ENCODE measurements at places on chromosomes 12 and 14.

DNA sequence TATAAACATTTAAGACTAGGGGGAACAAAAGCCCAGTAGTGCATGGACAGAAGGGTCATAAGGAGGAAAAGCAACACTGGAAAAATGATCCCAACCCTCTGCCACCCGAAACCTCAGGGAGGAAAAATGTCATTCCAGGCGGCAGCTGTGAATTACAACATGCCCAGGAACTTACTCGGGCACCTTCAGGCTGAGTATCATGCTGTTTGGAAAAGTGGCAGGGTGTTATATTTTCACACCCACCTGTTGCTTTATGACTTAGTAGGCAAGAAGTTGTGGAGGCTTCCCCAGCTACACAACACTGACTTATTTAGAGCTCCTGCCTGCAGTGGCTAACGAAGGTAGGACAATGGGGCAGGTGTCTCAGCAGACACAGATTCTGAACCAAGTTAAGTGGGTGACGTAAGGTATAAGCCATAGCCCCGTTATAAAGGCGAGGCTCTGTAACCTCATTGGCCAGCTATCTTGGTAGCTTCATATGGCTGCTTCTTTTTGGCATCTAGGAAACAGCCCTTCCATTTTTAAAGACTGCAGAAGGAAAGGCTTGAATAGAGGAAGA lies 96.1 kb upstream of the IFNG-AS1 start:
- DNase-seq = no peak

DNA sequence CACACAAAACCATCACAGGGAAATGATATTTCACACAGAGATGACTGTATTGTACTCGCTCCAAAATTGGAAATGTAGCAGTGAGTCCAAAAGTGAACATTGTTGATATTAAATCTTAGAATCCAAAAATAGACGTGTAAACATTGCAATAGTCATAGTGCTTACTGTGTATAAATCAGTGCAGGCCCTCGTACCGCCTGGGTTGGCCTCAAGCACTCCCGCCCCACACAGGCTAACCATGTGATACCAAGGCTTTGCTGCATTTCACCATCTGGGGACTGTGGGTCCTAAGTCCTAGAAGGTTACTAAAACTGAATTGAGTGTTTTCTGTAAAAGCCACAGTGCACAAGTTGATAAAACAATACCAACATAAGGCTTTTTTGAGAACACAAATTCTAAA lies 107.3 kb downstream of the PPP2R5E start:
- no peak for DNase-seq

- no peak for DNase-seq
These were observed 13.2 kb downstream of the PLBD1 start for GRCh38 chr12:14554281-14555007.

DNA sequence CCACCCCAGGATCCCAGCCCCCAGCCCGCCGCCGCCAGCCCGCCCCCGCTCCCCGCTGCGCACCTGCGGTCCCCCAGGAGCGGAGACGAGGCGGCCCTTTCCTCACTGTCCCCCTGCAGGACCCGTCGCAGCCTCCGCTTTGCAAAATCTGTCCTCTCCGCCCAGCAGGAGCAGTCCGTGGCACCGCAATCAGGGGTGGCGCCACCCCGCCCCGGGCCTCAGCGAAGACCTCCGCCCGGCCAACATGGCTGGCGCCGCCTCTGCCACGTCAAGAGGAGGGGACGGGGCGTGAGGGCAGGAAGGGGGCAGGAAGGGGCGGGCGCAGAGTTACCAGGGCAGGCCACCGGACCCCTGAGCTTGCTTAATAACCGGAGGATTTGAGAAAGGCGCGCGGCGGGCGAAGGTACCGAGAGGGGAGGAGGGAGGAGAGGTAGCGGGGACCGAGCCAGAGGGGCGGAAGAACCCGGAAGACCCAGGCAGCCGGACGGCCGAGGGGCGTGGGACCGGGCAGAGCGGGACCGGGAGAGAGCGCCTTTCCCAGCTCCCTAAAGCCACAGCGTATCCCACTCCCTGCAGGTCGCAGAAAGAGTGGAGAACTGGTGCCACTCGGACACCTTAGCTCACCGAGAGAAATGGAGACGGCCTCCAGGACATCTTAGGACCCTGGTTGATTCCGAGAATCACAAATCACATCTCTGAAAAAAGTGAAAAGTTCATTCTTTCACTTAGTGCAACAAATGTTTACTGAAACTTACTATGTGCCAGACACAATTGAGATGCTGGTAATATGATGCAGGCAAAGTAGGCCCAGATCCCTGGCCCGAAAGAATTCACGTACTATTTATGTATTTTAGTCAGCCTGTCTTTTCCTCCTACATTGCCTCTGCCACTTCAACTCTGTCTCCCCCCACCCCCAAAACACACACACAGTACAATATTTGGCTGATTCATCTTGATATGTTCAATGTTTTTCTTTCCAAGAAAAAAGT lies at the start of gene SEC23A:
TSS of gene SEC23A (minus strand) at position 267 of the 989 bp plus-strand sequence. CDS start 7,117 bp downstream, outside the sequence.
- DNase-seq = peak; percentile 88

DNA sequence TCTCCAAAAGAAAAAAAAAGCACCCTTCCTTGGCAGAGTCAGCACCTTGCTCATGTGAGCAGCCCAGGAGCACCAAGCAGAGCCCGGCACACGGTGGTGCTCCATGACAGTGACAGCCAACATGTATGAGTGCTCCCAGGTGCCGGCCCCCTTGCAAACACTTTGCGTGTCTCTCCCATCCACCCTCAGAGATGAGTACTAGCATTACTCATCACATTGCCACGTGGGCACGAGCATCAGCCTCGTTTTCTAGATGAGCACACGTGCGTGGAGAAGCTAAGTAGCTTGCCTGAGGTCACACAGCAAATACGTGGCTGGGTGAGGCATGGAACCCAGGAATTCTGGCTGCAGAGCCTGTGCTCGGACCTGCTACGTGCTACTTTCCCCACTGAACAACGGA lies 177.9 kb upstream of the PRMT8 start:
- DNase-seq = peak; percentile 78

GRCh38 chr12:1391722-1392121 lies 202.7 kb downstream of the FBXL14 start:
- DNase-seq = peak; percentile 36

DNA sequence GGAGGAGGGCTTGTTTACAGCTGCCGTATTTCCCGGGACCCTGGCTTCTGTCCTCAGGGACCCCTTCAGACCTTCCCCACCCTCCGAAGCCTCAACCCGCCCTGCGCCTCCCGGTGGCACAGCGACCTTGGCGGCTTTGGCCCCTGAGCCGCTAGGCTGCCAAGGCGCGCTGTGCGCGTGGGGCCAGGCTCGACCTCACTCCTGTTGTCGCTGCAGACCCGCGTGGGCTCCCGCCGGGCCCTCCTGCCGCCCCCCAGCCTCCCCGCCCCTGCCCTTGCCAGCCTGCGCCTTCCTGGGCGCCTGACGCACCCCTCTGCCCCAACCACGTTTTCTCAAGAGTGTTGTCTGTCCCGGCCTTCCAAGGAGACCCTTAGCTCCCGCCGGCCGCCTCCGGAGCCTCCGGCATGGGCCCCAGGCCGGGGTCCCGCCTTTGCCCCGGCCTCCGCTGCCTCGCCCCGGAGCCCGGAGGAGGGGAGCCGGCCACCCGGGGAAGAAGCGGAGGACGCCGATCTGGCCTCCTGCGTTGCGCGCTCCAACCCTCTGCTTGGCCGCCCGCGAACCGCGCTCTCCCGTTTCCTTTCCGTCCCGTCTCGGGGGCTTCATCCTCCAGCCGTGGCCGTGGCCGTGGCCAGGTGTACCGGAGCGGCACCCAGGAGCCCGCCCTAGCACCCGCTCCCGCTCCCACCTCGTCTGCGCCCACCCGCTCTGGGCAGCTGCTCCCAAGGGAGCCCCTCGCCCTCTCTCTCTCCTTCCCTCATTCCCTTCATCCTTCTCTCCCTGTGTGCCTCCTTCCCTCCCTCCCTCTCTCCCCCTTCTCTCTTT lies 19.9 kb downstream of the PPP2R5C start:
- DNase-seq = peak; percentile 9

GRCh38 chr12:76450690-76451089 lies 102.5 kb upstream of the BBS10 start:
- peak; percentile 72 for DNase-seq

- DNase-seq = no peak
These were observed 105.0 kb downstream of the CMKLR1 start for GRCh38 chr12:108234158-108234557.

- no peak for DNase-seq
These were observed 174.6 kb upstream of the CLEC14A start for GRCh38 chr14:38430522-38430921.

GRCh38 chr14:45526715-45527549 lies 273.9 kb upstream of the MIS18BP1 start:
- DNase-seq = peak; percentile 44

DNA sequence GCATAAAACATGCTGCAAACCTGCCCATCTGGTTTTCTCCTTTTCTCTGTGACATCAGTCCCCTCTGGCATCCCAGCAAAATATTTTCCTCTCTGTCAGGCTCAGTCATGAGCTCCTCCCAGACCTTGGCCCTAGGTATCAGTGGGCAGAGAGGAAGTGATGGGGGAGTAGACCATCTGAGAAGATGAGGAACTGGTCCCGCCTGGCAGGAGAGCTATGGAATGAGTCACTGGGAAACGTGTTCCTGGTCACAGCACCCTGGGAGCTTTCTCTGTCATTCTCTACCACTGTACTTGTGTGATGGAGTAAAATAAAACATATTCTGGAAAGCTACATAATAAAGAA lies 5.0 kb upstream of the SRSF9 start:
- peak; percentile 84 for DNase-seq

- no peak for DNase-seq
These were observed 7.3 kb downstream of the GNG2 start for GRCh38 chr14:51867741-51868140.

GRCh38 chr14:103910262-103910935 lies 17.9 kb upstream of the TDRD9 start:
- DNase-seq = peak; percentile 89

DNA sequence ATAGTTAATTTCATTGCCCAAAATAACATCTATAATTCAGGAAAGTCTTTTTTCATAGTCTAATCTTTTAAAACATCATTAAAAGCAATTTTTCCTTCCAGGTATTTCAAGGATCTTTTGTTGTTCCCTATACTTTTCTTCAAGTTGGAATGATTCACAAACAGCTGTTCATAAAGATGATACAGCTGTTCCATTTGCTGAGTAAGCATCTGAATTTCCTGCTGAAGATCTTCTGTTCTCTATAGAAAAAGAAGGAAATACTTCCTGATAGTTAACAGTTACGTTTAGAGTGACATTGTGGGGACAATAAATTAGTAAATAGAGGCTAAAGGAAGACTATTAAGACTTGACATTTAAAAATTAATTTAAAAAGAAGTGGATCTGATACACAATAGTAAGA lies 30.3 kb upstream of the ESR2 start:
- no peak for DNase-seq

DNA sequence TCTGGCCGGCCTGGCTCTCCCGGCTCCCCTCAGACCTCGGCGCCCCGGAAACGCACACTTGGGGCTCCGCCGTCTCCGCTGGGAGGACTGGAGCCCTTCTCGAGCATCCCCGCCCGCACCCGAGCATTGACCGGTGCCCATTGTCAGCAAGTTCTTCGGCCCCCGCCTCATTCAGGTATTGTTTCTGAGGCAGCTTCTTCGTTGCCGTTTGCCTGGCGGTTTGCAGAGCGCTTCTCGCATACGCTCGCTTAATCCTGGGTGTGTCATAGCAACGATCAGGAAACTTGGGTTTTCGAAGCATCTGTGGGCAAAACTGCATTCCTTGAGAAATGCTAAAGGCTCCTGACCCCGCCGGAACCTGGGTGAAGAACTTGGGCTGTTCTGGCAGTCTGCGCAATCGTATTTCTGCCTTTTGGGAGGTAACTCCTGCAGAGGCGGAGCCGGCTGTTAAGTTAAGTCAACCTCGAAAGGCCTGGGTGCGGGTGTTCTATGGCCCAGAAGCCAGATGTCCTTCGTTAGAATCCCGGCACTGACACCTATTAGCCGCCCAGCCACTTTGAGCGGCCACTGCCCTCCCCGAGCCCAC lies 518 bp downstream of the GSKIP start:
- DNase-seq = peak; percentile 64

- no peak for DNase-seq
These were observed 126.5 kb downstream of the NCOR2 start for GRCh38 chr12:124440841-124441381.

DNA sequence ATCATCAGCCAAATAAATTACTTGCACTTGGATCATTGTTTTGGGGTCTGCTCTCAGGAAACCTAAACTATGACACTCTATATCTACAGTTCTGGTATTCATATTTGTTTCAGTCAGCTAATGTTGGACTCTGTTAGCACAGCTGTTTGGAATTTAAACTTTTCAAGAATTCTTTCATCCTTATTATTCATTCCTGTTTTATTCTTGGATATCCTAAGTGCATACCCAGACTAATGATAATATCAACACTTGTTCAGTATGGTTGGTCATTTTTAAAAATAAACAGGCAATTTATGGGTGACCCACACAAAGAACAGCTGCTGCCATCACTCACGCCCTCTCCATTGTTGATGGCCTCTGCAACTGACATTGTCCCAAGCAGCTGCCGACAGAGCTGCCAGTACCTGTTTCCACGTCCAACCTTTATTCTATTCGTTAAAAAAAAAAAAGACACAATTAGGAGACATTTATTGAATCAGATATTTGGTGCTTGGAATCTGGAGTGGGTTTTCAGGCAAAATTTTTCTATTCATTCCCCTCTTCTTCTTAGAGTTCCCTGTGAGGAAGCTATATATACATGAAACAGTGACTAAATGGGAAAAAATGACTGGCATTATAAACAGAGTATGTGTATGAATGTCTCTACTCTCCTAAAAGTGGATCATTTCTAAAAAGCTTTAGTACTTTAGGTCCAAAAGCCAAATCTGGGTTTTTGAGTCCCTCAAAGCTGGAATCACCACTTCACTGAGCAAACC lies 252.1 kb upstream of the NAV3 start:
- no peak for DNase-seq

DNA sequence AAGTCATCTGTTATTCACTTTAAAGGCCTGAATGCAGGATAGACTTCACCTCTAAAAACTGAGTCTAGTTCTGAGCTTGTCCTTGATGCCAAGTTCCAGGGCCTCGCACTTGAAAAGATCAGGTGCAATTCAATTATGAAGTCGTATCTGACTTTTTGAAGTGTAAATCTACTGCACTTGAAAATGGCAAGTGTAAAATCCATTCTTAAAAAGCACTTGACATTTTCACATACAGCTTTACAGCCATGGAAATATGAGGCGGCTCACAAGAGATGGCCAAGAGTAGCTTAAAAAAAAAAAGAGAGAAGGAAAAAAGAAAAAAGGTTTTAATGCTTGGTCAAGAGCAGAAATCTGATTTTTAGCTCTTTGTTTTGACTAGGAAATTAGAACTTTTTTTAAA lies 172.5 kb downstream of the GXYLT1 start:
- no peak for DNase-seq

GRCh38 chr14:41397926-41398325 lies 208.8 kb upstream of the LRFN5 start:
- DNase-seq = no peak

Measured in ACHN (cell line).